Subcutaneous preadipocyte (primary cell): ENCODE measurements at places on chromosomes 4 and X. TPM values are rescaled to one million over a fixed set of nuclear protein-coding genes. Genes with fewer than 3 reads are reported as not detected.

RAB39B gene
- 0.37 and 1.6 TPM in 2 replicates for total RNA-seq

CFAP47 gene
- not detected in 2 replicates for total RNA-seq

SRPK3 gene
- 0.39 TPM in 1 of 2 replicates, not detected in the other for total RNA-seq

CT55 gene
- total RNA-seq = not detected in 2 replicates

BMPR1B gene
- total RNA-seq = 2.7 and 7.7 TPM in 2 replicates

TMEM271 gene
- total RNA-seq = not detected in 2 replicates

CXCL13 gene
- not detected in 2 replicates for total RNA-seq

CLDN34 gene
- not detected in 2 replicates for total RNA-seq

TLR6 gene
- total RNA-seq = 3.1 and 3.7 TPM in 2 replicates

SLITRK2 gene
- 1.8 TPM in 2 replicates for total RNA-seq

SLC2A9 gene
- total RNA-seq = 0.73 and 0.78 TPM in 2 replicates

TMPRSS11A gene
- total RNA-seq = not detected in 2 replicates

PWWP3B gene
- not detected in 2 replicates for total RNA-seq

NEUROG2 gene
- total RNA-seq = not detected in 2 replicates

UNC5C gene
- total RNA-seq = under 0.01 TPM in 2 replicates

TNIP3 gene
- total RNA-seq = 0.37 and 0.78 TPM in 2 replicates

GPRASP2 gene
- 12.1 and 12.7 TPM in 2 replicates for total RNA-seq

SLC34A2 gene
- not detected in 2 replicates for total RNA-seq

TLR1 gene
- total RNA-seq = 0.73 and 1.4 TPM in 2 replicates

TMEM31 gene
- total RNA-seq = 0.73 TPM in 1 of 2 replicates, not detected in the other
